ENCODE measurements at places on chromosomes 2 and 18.
A peak's percentile ranks its signal among the peaks of the same experiment; 100 is the strongest.

DNA sequence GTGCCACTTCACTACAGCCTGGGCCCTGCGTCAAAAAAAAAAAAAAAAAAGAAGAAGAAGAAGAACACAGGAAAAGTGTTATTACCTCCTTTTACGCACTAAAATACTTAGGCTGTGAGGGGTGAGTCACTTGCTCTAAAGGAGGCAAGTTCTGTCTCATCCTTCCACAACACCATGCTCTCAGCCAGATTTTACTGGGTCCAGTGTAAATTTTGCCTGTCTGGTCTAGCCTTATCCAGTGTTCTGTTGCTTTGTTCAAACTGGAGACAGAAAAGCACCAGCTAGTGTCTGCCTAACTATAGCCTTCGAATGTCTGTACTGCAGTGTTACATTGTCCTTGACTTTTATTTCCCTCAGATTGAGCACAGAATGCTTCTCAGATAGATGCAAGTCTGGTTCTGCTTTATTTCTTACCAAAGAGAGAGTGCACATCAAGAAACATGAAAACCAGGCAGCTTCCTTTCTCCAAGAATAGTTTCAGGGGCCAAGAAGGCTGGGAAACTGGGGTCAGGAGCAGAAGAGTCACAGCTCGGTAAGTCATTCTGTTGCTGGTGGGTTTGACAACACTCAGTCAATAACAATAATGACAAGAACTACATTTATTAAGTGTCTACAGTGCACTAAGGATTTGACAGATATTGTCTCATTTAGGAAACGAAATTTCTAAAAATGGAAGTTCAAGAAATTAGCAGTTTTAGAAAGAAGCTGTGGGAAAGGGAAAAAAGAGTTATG, 3.1 kb upstream of the MSGN1 start:
- no peak for DNase-seq

GRCh38 chr18:3281456-3282400, 19.8 kb downstream of the MYL12B start:
- DNase-seq = peak; percentile 71

DNA sequence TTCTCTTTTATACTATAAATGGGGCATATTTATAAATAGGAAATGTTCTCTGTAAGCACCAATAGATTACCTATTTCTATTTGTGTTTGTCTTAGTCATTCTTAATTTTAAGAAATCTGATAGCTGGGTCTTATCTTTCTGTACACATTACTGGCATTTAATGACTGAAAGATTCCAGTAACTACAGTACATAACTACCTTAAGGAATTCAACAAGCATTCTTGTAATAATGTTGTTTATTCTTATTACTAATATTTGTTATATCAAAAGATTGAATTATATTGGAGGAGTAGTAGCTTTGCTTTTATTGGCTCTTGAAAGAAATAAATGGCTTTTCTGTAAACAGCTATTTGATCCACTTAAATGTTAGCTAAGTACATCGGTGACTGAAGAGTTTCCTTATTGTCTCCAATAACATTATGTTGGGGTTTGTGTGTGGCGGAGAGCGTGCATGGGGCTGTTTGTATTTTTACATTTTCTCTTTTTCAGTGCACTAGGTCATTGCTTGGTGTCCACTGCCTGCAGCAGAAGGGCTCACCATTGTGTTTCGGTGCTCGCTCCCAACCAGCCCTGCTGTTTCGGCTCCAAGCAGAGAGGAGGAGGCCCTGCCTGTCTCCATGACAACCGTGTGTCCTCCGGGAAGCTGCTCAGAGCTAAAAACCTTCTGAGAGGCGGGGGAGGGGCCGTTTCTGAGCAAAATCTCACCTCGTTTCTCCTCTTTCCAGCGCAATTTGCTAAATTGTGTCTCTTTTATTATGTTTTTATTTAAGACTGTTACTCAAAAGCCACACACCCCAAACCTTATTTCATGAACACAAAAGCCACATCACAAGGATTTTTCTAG, 112.5 kb upstream of the SLC38A11 start:
- peak; percentile 88 for DNase-seq

DNA sequence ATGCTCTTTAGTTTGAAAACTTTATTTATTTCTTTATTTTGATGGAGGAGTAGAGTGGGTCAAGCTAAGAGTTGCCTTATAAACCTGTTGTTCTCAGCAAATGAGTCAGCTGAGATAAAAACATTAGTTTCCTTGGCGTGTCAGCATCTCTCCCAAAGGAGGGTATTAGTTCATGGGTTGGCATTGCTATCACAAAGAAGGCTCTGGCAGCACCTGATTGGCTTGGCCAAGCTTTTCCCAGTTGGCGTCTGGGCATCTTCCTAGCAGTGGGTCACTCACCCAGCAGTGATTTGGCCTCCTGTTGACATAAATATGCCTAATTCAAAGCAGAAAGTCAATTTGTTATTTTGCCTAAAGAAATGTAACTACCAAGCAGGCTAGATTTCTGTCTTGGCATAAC, 200.7 kb upstream of the TNP1 start:
- no peak for DNase-seq

DNA sequence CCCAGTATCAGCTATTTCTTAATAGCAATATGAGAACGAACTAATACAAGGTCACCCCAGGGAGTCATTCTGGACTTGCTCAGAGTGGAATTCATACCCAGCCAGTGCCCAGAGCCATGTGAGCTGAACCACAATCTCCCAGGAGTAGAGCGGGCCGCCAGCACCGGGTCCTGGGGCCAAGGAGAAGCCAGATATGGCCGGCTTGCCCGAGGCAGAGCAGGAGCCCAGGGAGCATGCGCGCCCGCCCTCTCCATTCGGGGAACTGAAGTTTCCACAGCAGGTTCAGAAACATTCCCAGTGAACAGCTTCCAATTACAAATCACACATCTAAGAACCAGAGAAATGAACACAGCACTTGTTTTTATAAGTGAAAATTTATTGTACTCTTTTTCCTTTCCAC, 37.5 kb downstream of the EIPR1 start:
- DNase-seq = no peak

DNA sequence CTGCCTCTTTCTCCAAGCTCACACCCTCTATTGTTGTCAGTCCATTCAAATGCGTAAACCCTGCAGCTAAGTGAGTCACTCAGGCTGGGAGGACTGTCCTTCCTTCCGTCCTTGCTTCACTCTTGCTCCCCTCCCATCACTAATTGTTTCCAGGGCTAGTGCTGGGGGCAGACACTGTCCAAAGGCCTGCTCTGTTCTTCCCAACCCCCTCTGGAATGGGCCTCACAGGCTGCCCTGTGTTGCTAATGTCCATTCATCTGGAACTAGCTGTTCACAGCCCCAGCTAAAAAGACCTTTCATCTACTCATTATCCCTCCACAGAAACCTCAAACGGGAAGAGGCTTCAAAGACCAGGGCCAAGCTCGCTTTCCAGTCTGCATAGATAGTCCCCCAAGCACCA, 31.9 kb upstream of the NRP2 start:
- no peak for DNase-seq

- no peak for DNase-seq
These were observed 95.1 kb upstream of the SALL3 start for GRCh38 chr18:78884502-78884901.

DNA sequence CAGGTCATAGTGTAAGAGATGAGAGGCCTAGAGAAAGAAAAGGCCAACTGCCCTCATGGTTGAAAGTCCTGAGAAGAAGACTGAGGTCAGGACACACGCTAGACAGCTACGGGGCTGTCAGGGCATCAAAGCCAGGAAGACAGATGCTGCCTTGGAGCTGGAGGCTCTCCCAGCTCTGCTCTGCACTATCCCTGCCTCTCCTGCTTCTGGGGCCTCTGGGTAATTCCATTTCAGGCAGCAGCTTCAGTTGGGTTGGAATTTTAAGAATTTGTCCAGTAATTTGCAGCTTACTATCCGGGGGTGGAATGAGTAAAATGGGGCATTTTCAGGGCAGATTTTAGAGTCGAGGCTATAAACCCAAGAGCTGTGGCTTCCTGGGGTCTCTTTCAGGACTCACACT, 76.2 kb upstream of the CTAGE1 start:
- no peak for DNase-seq

DNA sequence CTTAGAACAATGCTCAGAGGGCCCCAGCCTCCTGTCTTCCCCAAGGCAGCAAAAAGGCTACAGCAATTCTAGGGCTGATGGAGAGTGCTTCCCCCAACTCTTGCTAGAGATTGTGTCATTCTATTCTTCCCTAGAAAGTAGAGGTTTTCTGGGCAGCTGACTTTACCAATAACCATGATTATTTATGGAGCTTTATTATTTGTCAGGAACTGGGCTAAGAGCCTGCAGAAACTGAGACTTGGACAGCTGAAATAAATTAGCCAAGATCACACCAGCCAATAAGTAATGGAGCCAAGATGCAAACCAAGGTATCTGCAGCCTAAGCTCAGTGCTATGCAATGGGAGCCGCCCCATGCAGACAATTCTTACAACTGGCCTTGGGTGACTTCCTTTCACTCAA, 84.8 kb downstream of the CCBE1 start:
- DNase-seq = no peak

DNA sequence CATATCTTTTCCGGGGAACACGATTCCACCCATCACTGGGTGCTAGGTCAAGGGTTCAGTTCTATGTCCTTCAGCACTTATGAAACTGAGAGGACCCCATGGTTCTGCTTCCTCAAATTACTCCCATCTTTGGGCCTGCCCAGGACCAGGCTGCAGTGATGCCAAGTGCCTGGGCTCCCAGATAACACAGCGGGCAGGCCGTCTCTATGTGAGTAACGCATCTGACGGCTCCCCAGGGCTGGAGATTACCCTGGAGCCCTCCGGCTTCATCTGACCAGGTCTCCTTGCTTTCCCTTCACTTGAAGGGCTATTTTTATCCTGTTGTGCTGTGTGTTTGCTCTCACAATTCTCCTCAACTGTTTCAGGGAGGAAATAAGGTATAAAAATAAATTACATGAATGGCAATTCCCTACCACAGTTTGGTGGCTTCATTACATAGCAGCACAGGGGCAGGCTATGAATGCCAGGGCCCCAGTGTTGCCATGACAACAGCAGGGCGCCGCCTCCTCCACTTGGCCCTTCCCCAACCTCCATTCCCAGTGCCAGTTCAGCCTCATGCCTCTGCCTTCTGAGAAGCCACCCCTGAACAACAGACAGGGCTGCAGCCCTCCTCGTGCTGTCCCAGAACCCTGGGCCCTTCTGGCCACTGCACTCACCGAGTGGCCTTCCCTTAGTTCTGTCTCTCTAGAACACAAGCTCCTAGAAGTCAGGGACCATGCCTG, 25.4 kb upstream of the TMEM131 start:
- no peak for DNase-seq

DNA sequence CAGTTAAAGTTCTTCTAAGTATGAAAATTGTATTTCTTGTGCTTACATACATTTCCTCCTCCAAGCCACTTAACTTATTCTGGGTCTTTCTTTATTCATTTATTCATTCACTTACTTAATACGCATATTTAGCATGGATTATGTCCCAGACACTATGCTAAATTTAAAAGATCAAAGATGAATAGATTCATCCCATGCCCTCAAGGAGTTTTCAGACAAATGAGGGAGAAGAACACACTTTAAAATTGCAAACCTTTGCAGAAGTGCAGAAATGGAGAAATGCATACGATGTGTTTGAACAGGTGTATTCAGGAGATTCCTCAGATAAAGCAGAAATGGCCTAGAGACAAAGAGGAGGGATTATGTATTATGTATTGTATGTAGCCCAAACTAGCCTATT, 298.7 kb upstream of the SOX11 start:
- no peak for DNase-seq

- DNase-seq = no peak
These were observed 27.7 kb upstream of the FRZB start for GRCh38 chr2:182894174-182894573.

- no peak for DNase-seq
These were observed 31.3 kb upstream of the MLPH start for GRCh38 chr2:237455764-237456163.

DNA sequence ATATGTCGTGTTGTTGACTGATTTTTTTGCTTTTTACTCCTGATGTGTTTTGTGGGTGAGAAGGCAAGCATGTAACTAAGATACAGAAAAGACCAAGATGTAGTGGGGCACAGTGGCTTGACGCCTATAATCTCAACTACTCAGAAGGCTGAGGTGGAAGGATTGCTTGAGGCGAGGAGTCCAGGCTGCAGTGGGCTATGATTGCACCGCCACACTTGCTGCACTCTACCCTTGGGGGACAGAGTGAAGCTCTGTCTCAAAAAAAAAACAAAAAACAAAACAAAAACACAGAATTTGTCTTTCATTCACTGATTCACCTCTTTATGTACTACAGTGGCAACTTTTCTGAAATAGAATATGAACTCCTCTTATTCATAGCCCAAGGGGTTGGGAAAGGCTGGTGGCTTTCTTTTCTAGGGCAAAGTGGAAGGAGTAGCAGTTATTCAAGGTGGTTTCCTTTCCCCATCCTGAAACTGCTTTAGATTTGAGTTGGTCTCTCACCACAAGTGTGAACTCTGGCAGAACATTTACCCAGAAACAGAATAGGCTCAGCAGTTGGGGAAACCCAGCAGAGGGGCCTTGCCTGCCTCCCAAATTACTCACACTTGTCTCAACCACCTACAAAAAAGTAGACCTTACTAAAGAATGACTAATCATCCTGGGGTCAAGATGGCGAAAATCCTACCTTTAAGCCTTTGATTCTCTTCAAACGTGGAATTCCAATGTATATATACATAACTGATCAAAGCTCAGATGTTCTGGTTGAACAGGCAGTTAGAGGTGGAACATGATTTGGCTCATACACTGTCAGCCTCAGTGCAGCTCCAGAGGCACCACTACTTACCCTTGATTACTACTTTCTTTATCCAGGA, 6.5 kb downstream of the TANK start:
- DNase-seq = no peak

- no peak for DNase-seq
These were observed 1235.4 kb downstream of the LRP1B start for GRCh38 chr2:140895378-140895777.

GRCh38 chr2:161146996-161147395, 13.2 kb upstream of the TANK start:
- no peak for DNase-seq

DNA sequence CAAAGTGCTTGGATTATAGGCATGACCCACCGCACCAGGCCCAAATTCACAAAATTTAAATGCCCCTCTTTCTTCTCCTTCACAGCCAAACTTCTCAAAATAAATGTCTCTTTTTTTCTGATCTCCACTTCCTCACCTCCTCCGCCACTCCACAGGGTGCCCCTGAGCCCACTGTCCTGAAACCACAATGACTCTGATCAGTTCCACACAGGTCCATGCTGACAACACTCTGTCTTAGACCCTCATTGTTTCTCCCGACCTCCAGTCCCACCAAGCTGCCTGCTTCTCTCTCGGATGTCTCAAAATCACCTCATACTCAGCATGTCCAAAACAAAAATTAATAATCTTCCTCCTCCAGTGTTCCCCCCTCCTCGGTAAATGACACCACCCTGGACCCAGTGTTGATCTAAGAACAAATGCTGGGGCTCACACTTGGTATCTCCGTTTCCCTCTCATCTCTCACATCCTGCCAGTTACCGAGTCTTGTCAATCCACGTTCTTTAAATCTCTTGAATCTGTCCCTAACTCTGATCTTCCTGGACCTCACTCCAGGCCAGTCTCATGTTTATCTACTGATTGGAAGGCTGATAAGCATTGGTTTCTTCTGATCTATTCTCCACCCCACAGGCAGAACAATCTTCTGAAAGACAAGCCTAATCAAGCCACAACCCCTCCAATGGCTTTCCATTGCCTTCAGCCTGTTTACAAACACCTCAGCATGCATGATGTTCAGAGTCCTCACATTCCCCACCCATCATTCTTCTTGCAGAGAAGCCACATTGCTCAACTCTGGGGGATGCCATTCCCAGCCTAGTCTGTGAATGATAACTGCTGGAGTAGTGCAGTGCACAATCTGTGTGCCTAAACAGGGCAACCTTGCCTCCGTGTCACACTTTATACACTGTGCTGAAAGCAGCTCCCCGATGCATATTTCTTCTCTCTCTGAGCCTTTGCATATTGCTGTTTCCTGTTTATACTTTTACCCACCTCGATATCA, 12.4 kb upstream of the ANKRD44 start:
- no peak for DNase-seq
